ENCODE measurements at places on chromosomes 11 and 22. TPM values are rescaled to one million over a fixed set of nuclear protein-coding genes. Genes with fewer than 3 reads are reported as not detected.

GRCh38 chr11:15764326-15764725 is 592.0 kb downstream of the SOX6 start:
- DNase-seq: no peak

DNA sequence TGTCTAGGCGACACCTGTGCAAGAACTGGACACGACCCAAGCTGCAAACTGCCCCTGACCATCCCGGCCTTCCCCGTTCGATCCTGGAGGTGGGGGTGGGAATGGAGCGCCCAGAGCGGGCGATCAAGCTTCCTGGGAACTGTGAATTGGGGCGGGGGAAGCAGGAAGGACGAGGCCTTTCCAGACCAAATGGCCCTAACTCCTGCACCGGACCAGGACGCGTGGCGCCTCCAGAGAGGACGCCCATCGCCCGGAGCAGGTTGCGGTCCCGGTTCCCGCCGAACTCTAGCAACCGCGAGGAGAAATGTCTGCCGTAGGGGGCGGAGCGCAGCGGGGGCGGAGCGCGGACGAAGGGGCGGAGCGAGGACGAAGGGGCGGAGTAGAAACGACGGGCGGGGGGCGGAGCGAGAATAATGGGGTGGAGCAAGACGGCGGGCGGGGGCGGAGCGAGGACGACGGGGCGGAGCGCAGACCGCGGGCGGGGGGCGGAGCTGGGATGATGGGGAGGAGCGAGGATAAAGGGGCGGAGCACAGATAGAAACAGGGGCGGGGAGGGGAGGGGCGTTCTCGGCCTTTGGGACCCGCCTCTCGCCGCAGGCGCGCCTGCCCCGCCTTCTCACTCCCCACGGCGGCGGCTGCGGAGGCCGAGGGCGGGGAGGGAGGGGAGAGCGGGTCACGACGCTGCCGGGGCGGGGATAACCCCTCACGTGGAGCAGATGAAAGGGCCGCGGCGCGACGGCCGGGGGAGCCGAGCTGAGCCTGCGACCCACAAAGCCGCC is at the start of gene ZNRF3:
ZNRF3 (plus strand) TSS at position 695 of the 779 bp plus-strand sequence. CDS start 195 bp downstream, outside the sequence.
- peak; percentile 98 for DNase-seq

DNA sequence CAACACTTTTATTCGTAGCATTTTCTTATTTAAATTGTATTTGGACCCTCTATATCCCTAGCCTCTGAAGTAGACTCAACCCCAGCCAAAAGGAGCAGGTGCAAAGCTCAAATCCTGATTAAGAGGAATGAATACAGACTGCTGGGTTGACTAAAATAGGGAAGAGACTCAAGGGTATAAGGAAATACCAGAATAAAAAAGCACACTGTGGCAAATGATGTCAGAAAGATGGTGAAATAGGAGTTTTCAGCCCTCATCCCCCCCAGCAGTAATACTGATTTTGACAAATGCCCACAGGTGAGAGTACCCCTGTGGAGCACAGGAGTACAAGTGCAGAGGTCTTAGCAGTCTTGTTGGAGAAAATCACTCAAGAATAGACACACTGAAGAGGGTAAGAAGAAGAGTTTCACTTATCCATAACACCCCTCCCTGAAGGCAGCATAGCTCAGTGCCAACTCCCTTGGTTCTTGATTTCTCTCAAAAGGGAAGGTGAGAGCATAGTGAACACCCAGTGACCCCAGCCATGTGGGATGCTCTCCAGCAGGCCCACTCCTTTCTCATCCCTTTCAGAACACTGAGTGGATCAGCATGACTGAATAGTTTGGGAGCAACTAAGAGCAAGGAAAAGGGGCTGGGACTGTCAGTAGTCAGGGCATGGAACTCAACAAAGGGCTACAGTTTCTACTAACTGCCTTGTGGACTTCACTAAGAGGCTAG is 71.7 kb downstream of the TBC1D22A start:
- DNase-seq: no peak

DNA sequence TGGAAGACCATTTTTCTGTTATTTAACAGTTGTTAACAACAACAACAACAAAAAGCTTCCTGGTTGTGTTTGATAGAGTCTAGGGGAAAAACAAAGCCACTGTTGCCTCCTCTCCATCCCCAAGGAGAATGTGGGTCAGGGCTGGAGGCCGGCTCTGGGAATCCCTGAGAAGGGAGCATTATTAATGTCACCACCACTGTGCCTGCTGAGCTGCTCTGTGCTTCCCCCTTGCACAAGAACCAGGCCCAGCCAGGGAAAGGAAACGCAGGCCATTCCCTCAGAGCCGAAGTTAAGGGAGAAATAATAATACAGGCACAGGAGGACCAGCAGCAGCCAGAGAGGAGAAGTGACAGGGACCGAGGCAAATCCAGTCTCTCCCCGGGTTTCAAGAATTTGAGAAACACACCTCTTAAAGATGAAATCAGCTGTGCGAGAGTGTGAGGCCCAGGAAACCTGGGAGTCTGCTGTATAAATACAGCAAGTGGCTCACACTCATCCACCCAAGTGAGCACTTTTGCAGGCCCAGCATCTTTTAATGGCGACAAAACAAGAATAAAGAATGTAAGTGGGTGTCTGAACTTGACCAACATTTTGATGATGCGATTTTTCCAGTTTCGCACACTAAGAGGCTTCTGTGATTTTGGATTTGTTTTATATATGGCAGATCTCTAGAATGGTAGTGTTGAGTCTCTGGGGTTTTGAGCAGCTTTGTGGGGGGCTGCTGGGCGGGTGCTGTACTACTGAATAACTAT is 539.2 kb downstream of the NTM start:
- DNase-seq: no peak

DNA sequence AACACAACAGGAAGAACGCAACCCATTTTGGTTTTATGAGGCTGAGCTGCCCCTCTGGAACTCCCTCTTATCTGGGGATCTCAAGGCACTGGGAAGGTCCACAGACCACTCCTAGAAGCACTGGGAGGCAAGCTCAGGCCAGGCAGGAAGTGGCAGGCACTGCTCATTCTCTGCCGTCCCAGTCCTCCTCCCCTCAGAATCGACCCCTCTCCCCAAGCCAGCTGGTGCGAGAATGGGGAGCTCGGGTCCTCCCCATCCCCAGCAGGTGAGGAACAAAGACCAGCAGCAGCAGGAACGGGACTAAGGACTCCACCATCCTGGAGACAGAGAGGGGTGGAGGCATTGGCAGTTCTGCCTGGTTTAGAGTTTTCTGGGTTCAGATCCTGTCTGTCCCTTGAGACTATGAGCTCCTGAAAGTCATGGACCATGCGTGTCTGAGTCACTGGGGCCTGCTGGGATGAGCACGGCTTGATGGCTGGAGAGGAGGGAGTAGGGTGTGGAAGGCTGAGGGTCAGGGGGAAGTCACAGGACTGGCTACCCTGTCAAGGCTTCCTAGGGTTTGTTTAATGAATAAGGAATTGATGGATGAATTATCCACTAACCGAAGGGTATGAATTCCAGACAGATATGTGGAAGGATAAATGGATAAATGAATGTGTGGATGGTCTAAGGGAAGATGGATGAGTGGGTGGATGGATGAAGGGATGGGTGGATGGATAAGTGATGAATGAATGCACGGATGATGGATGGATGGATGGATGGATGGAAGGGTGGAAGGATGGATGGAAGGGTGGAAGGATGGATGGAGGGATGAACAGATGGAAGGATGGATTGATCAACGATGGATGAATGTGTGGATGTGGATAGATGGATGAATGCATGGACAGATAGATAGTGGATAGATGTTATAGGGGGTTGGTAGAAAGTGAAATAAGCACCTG is 6.4 kb downstream of the MYEOV start:
- DNase-seq: peak; percentile 56

- DNase-seq: no peak
These were observed 69.4 kb upstream of the CLMP start for GRCh38 chr11:123264431-123264780.

DNA sequence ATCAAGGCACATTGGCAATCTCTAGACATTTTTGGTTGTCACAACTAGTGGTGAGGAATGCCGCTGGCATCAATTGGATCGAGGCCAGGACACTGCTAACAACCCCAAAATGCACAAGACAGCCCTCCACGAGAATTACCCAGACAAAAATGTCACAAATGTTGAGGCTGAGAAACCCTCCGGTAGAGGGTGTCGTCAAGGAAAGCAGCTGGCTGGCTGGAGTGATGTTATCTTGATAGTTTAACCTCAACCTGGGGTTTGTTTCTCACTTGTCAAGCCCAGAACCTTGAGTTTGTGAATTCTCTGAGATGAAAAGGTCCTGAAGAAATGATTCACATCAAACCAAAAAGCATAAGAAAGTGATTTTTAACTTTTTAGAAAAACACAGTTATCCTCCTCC is 21.1 kb upstream of the TMPRSS13 start:
- no peak for DNase-seq

Gene PANX3
- total RNA-seq: not detected

Gene SLC6A5
- not detected for total RNA-seq

Gene PPARA
- total RNA-seq: 14.6 TPM

Gene RIMBP3B
- total RNA-seq: not detected

Measured in HT-29 (cell line).